Stimulated activated CD4-positive, alpha-beta T cell treated with anti-CD3 and anti-CD28 coated beads, Interleukin-1b, Interleukin-23, amount 100 ng/mL, for 1 hour (primary cell): ENCODE measurements at places on chromosomes 16 and 17.

GRCh38 chr16:83878838-83879237 lies 20.1 kb upstream of the MLYCD start:
- no peak for DNase-seq

- DNase-seq: peak; percentile 55
Measured at GRCh38 chr17:39174920-39175694, 9.1 kb upstream of the ARL5C start.

DNA sequence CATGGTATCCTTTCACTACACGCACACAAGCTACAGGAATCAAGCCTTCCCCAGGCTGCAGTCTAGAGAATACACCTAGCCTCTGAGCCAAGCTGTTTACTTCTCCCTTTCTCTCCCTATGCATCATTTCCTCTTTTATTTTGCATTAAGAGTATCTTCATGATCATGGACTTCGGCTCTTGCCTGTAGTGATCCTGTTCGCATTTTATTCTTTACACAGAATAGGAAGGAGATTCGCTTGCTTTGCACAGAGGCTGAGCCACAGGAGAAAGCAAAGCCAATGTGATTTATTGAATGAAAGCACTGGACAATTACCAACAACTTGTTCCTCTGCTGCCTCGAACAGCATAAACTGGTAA lies 172.7 kb downstream of the ANKFN1 start:
- no peak for DNase-seq

DNA sequence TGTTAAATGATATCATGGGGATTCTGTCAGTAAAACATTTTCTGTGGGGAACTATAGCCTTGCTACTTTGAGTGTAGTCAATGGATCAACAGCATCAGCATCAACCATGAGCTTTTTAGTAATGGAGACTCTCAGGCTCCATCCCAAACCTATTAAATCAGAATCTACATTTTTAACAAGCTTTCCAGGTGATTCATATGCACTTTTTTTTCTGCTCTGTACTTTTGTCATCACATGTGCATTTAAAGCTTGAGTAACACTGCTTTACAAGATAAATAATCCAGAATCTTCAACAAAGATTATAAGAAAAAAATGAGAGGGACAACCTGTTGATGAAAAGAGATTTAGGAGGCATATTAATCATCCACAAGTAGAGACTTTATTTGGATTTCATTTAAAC lies 23.5 kb downstream of the NUP93 start:
- no peak for DNase-seq

DNA sequence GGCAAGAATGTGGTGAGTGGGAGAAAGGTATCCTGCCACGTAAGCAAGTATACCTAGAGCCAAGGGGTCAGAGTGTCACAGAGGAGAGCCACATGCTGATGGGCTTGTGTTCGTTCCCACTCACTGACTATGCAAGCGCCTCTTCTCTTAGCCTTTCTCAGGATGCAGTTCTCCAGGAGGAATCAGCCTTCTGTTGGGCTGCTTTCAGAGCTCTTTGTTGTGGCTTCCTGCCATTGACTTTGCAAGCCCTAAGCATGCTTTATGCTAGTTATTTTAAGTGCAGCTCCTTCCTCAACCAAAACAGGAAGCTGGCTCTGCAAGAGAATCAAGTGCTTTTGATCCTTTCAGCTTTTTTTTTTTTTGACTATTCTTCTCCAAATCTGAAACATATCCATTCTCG lies 66.6 kb downstream of the SIAH1 start:
- no peak for DNase-seq

GRCh38 chr17:74554909-74555308 lies 9.0 kb upstream of the CD300C start:
- DNase-seq: no peak

GRCh38 chr16:24909856-24910255 lies 64.1 kb downstream of the SLC5A11 start:
- no peak for DNase-seq

DNA sequence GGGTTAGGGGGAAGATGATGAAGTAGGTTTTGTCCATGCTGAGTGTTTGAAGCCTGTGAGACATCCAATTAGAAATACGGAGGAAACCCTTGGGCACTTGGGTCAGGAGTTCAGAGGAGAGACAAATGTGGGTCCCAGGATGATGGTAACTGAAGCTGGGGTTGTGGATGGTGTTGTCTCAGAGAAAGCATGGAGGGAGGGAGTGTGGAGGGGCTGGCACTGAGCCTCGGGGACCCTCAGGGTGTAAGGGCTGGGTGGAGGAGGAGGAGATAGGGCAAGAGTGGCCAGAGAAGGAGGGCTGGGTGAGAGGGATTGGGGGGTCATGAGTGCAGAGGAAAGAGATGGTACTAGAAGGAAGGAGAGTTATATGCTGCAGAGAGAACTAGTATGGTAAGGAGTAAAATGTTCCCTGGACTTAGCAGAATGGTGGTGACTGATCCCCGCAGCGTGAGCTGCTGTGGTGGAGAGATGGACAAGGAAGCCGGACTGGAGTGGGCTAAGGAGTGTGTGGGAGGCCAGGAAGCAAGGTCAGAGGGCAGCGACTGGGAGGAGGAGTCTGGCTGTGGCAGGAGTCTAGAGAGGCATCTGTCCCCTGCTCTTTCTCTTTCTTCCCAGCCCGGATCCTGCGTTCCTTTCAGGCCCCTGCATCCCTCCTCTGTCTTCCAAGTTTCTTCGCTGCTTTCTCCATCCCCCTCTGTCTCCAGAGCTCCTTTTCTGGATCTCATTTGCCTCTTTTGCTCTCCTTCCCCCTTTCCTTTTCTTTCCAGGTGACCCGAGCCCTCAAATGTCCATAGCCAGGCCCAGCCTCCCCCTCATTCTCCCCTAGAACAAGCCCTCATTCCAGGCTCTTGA lies 3.9 kb upstream of the COL1A1 start:
- DNase-seq: no peak

DNA sequence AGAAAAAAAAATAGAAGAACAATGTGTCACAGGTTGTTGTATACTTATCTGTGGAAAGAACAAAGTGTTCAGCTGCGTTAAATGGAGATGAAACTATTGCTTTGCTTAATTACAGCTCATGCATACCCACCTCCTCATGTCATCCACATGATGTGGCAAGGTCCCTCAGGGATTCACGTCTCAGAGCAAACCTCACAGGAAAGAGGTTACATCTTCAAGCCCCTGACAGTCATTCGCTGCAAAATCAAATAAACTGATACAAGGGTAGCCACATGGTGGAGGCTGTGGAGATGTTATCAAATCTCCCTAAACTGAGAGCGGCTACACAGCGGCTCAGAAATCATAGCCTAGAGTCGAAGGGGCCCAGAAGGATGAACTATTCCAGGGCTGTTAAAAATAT lies 21.1 kb downstream of the GINS3 start:
- no peak for DNase-seq

DNA sequence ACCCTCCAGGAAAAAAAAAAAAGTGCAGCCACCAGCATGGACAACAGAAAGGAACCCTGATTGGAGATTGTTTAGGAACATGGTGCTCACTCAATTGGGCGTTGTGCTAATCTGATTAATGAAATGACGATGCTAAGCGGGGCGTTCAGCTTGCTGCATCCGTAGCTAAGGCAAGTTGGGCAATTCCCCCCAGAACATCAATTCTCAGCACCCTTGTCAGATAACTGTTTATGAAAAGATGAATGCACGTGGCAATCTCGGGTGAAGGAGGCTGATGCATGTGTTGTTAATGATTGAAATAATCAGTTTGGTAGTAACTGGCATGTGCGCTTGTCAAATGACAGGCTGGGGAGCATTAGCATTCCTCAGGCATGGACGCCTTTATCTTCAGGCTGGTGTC lies 57.0 kb downstream of the HS3ST3A1 start:
- DNase-seq: no peak

- DNase-seq: no peak
Measured at GRCh38 chr16:11152677-11153331, 103.2 kb downstream of the SOCS1 start.

GRCh38 chr17:48563385-48563838 lies 14.7 kb downstream of the HOXB4 start:
- no peak for DNase-seq

- DNase-seq: no peak
Measured at GRCh38 chr16:15636392-15636873, 6.5 kb downstream of the MARF1 start.

GRCh38 chr17:48726916-48727286 lies 1.6 kb downstream of the HOXB13 start:
- DNase-seq: no peak

GRCh38 chr17:57707892-57708291 lies 37.2 kb downstream of the CCDC182 start:
- DNase-seq: no peak

DNA sequence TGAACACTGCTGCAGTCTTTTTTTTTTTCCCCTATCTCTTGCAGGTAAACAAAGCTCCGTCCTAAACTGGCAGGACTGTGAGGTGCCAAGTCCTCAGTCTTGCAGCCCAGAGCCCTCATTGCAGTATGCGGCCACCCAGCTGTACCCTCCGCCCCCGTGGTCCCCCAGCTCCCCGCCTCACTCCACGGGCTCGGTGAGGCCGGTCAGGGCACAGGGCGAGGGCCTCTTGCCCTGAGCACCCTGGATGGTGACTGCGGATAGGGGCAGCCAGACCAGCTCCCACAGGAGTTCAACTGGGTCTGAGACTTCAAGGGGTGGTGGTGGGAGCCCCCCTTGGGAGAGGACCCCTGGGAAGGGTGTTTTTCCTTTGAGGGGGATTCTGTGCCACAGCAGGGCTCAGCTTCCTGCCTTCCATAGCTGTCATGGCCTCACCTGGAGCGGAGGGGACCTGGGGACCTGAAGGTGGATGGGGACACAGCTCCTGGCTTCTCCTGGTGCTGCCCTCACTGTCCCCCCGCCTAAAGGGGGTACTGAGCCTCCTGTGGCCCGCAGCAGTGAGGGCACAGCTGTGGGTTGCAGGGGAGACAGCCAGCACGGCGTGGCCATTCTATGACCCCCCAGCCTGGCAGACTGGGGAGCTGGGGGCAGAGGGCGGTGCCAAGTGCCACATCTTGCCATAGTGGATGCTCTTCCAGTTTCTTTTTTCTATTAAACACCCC lies 13.8 kb downstream of the IL34 start:
- DNase-seq: no peak

DNA sequence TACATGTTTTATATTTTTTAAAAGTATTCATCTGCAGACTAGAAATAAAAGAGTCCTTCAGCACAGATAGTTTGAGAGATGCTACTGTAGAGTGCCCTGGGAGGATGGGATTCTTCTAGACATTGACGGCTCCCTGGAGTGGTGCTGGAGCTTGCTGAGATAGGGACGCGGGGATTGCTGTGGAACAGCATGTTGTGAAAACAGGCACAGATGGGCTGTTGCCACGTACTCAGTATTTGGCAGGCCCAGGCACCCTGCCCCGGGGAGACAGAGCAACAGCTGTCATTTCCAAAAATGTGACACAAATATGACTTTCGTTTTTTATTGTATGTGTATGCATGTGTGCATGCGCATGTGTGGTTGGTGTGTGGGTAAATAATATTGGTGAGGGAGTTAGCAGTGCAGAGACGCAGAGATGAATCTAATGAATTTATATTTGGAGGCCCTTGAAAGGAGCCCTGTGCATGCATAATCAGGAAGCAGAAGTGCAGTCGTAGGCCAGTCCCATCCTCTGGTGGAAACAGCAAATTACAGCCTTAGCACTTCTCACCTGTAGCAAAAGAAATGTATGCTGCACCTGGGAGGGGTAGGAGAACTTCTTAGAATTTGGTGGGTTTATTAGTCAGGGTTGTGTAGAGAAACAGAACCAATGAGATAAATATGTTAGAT lies 6.2 kb upstream of the ABCA8 start:
- DNase-seq: no peak

- DNase-seq: no peak
Measured at GRCh38 chr16:19415461-19415860, 2.2 kb upstream of the TMC5 start.

DNA sequence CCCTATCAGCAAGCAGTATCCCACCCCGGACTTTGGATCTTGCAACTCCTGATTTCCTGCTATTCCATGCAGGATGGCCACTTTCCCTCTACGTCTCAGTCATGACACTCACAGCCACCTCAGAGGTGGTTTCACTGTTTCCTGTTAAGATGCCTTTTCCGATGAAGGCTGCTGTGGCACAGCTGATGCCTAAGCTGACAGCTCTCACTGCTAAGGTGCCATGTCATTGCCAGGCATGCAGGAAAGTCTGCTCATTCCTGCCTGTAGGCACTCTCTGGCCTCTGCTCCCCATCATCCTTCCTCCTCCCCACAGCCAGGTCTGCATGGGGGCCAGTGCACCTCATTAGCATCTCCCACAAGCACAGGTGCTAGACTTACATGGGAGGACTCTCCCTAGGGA lies 173.0 kb downstream of the CBLN1 start:
- no peak for DNase-seq
